ENCODE measurements at places on chromosomes 2 and 18. TPM values are rescaled to one million over a fixed set of nuclear protein-coding genes. Genes with fewer than 3 reads are reported as not detected.
A peak's percentile ranks its signal among the peaks of the same experiment; 100 is the strongest.

DNA sequence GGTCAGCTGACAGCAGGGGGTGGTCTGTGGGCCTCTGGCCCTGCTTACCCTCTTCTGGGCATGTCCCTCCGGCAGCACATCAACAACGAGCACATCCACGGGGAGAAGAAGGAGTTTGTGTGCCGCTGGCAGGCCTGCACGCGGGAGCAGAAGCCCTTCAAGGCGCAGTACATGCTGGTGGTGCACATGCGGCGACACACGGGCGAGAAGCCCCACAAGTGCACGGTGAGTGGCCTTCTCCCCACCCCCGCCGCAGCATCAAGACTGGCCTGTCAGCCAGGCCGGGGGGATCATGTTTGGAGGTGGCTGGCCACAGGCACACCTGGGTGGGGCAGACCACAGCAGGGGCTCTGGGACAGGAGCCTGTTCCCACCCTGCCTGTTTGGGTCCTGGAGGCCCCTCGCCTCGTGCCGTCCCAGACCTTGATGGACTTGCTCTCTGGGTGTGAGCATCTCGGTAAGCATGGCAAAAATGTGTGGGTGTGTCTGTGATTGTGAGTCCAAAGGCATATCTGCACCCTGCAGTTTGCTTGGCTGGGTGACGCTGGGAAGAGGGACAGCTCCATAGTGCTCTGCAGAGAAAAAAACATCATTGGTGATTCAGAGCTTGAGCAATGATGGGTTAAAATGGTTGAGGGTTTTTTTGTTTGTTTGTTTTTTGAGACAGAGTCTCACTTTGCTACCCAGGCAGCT is 242.8 kb downstream of the GLI2 start:
- DNase-seq = no peak

GRCh38 chr2:3683748-3684454 is 19.5 kb upstream of the DCDC2C start:
- no peak for DNase-seq

DNA sequence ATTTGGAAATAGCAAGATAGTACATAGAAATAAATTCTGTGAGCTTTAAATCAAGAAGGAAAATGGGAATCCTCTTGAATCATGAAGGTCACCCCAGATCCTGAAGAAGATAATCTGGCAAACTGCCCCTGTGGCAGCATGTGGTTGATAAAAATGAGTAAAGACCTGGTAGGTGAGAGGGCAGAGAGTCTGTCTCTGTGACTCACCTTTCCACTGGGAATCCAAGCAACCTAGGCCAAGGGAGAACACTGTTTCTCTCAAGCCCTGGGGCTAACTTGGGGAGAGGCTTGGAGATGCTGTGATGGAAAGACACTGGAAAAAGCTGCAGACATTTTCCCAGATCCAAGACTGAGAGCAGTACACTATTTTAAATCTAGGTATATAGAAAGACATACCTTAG is 185.8 kb upstream of the CNTNAP5 start:
- DNase-seq = no peak

- DNase-seq = no peak
Observed at GRCh38 chr2:71940695-71941094, 207.0 kb downstream of the CYP26B1 start.

DNA sequence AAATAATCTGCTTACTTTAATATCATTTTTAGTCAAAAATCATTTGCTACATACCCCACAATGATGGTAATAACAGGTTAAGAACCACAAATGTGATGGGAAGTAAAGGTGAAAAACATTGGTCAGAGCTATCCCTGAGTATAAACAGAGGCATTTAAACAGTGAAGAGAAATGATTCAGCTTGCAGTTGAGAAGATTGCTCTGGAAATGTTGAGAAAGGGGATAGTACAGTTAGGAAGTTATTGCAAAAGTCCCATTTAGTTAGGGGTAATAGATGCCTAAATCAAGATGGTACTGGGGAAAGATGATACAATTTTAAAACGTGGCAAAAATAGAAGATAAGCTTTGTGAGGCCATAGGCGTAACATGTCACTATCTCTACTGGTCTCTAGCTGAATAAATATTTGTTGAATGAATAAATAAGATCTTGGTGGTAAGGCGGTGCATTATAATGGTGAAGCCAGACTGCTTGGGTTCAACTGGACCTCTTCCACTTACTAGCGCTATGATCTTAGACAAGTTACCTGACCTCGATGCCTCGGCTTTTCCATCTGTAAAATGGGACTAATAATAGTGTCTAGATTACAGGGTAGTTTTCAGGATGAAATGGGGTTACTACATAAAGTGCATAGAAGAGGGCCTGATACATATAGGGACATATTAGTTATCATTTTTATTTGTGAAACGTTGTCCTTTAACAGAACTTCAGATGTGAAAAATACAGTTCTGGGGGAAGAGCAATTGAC is 2.0 kb upstream of the BZW1 start:
- no peak for DNase-seq

GRCh38 chr2:226037526-226037925 is 638.0 kb downstream of the NYAP2 start:
- no peak for DNase-seq

- DNase-seq = no peak
Observed at GRCh38 chr2:67437114-67437513, 40.0 kb downstream of the ETAA1 start.

DNA sequence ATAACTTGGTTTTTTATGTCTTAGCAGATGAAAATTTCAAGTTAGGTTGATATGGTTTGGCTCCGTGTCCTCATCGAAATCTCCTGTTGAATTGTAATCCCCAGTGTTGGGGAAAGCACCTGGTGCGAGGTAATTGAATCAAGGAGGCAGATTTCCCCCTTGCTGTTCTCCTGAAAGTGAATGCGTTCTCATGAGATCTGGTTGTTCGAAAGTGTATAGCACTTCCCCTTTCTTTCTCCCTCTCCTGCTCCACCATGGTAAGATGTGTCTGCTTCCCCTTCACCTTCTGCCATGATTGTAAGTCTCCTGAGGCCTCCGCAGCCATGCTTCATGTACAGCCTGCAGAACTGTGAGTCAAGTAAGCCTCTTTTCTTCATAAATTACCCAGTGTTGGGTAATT is 242.1 kb upstream of the TNP1 start:
- DNase-seq = no peak

DNA sequence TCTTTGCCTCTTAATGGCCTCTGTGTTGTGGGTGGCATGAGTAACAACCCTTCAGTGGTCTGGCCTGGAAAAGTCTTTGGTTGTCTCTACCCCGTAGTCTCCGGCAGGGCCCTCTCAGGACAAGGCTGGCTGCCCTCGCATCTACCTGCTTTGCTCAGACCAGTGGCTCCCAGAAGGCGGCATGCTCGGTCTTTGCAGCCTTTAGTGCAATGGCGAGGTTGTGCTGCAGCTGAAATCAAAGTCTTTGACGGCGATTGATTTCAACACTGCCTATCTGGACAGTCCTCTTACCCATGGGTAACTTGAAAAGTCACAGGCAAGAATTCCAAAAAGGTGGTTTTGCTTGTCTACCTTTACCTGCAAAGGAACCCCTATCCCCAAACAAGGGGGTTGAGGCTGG is 95.9 kb downstream of the ALPK2 start:
- no peak for DNase-seq

- no peak for DNase-seq
Observed at GRCh38 chr2:210286123-210286680, 28.8 kb downstream of the MYL1 start.

- DNase-seq = no peak
Observed at GRCh38 chr2:137118140-137118539, 352.8 kb downstream of the THSD7B start.

DNA sequence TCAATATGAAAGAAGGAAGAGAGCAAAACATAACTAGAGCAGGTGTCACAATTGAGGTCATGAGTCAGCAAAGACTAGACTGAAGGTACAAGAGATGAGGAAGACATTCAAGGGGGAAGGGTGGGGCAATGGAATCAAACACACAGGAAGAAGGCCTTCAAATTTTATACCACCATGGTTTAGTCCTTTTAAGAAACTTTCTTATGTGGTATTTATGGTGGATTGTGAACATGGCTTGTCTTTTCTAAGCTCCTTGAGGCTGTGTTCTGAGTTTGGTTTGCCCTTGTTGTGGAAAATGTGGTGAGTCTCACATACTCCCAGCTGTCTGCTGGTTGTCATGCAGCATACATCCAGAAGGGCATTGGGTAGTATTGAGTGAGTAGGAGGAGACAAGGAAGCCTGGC is 62.1 kb downstream of the NABP1 start:
- no peak for DNase-seq

GRCh38 chr2:194060269-194060668 is 1596.8 kb upstream of the SLC39A10 start:
- DNase-seq = no peak

DNA sequence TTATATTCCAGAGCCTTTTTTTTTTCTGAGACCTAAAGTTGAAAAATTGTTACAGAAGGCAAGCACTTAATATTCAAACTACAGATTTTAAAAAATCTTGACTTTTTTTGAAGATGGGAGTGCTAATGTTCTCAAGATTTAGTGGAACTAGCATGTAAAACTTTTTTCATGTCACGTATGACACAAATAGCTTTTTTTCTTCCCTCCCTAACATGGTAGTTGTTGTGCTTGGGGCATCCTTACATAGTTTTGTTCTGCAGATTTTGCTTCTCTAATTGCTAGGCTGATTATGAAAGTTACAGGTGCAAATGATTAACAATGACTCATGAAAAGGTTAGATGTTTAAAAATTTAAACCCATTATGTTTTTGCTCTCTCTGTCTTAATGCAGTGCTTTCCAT is 3.0 kb downstream of the EML6 start:
- no peak for DNase-seq

DNA sequence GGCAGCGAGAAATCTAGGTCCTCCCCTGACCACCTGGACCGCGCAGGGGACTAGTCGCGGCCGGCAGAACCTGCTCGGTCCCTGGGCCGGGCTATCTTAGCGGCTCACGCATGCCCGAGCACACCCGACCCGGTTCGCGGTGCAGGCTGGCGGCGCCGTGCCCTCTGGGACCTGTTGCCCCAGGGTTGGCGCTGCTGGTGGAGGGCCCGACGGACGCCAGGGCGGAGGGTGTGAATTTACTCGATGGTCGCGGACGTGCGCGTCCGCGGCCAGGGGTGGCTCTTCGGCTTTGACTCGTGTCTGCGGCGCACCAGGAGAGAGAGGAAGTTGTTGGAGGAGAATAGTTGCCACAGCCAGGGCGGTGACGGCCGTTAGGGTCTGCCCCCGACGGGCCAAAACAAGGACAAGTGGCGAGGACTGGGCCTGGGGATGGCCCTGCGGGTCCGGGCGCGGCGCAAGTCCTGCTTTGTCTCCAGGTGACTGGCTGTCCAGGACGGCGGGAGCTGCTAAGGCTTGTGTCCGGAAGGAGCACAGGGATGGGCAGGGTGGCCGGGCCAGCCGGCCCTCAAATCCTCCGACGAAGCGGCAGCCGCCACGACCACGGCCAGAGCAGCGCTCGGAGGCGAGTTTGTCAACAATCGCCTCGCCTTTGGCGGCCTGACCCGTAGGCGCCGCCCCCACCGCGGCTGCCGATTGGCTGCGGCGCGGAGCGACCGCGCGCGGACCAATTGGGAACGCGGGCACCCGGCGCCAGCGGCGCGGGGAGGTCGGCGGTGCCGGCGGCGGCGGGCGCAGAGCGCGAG is 1.3 kb downstream of the BCL2L11 start:
- DNase-seq = peak; percentile 91

Gene GALNT13
- total RNA-seq = under 0.01 TPM

Gene ATP6V1B1
- total RNA-seq = not detected

Measured in dermis blood vessel endothelial cell (primary cell).